Stromal cell of bone marrow (primary cell): ENCODE measurements at places on chromosomes 6 and 20.

DNA sequence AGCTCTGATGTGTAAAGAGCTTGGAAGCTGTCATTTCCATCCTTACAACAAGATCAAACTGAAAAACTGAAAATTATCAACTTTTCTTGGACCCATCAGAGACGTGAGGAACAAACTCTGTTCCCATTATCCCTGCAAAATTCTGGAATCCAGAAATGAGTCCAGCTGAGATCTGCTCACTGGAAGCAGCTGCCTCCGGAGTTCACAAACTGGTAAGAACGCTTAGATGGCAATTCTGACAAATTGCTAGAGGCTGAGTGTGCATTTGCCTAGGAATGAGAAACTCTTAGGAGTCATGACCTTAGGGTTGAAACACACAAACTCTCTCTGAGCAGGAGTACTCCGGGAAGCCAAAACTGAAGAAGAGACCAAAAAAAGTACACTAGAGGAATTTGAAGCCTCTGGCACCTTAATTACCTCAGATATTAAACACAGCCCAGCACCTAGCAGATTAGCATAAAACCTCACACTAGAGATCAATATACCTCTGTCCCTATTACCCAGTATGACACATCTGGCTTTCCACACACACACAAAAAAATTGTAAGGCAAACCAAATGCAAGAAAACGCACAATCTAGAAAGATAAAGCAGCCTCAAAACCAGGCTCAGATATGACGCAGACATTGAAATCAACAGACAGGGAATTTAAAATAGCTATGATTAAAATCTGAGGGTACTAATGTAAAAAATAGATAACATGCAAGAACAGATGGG is 233.5 kb upstream of the SGK1 start:
- peak; percentile 54 for DNase-seq

- DNase-seq, result no peak
Measured at GRCh38 chr6:90297115-90297866, 648 bp upstream of the BACH2 start.

- DNase-seq, result no peak
Measured at GRCh38 chr20:2093159-2093781, 8.4 kb upstream of the STK35 start.

- DNase-seq, result no peak
Measured at GRCh38 chr20:540391-541201, 3.0 kb downstream of the CSNK2A1 start.

DNA sequence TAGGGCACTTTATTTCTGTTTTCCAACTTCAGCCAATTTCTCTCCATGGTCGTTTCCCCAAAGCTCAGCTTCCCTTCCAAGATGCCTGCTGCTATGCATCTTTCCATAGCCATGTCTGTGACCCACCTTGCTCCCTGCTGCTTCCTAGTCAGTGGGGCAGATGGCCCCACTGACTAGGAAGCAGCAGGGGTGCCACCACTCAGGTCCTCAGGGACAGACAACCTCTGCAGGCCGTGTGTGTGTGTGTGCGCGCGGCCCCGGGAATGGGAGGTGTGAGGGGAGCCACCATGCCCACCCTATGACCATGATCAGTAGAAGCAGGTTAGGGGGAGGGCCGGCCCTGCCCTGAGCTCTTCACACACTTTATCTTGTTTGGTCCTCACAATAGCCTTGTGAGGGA is 2.7 kb upstream of the IP6K3 start:
- no peak for DNase-seq

DNA sequence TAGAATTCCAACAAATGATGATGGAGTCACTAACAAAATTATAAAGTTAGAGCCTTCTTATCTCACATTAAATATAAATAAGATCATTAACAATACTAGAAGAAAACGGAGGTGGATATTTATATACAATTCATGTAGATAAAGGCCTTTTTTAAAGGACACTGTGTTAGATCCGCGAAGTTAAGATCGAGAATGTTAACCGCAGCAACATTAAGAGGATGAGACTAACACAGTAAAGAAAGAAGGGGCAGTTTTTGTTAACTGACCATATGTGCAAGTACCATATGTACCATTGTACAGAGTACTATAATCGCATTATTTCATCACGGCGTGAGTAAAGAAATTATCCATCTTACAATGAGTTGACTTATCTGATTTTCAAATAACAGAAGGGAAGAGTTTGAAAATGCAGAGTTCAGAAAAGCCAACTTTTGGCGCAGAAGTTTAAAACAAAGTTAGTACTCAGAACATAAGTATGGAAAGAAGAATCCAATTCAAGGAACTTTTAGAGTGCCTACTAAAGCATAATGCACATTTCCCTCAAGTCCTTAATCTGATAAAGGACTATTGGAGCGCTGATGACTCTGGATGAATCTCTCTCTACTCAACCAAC is 1.4 kb downstream of the FBXL4 start:
- no peak for DNase-seq

DNA sequence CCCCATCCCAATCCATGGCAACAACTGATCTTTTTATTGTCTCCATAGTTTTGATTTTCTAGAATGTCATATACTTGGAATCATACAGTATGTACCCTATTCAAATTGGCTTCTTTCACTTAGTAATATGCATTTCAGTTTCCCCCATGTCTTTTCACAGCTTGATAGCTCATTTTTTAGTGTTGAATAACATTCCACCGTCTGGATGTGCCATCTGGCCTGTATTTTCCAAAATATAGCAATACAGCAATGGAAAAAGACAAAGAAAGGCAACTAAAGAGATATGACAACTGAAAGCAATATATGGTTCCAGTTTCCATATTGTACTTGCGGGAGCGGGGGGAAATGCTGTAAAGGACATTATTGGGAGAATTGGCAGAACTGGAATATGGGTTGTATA is 166.4 kb upstream of the NT5E start:
- no peak for DNase-seq

- peak; percentile 30 for DNase-seq
Measured at GRCh38 chr6:107600936-107601335, 111.0 kb downstream of the SOBP start.

- no peak for DNase-seq
Measured at GRCh38 chr20:26209171-26209941, 512.7 kb upstream of the ZNF337 start.

DNA sequence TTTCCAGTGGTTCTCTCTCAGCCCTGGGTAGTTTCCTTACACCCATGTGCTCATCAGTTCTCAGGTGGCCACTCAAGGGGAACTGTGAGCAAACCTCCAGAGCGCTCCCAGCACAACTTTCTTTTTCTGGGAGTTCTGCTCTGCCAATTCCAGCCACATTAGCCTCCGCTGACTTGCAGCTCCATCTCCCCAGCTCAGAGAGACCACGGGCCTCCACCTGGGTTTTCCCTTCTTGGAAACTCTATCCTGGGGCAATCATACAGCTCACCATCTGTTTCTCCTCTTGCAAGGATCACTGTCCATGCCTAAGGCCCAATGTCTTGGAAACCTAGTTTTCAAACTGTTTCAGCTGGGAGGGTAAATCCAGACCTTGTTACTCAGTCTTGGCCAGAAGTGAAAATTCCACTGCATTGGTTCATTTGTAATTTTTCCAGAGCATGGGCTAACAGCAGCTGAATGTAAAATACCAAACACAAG is 129.9 kb downstream of the EYA2 start:
- peak; percentile 39 for DNase-seq

- DNase-seq, result peak; percentile 50
Measured at GRCh38 chr6:106223300-106223930, 102.1 kb downstream of the ATG5 start.

GRCh38 chr20:40738976-40739375 is 49.9 kb upstream of the MAFB start:
- DNase-seq, result no peak

GRCh38 chr6:108203189-108204112 is 37.6 kb downstream of the NR2E1 start:
- DNase-seq, result no peak

- DNase-seq, result no peak
Measured at GRCh38 chr6:73231986-73232391, 6.7 kb upstream of the KHDC1L start.

GRCh38 chr20:4573564-4574355 is 147.9 kb upstream of the PRND start:
- DNase-seq, result peak; percentile 93

DNA sequence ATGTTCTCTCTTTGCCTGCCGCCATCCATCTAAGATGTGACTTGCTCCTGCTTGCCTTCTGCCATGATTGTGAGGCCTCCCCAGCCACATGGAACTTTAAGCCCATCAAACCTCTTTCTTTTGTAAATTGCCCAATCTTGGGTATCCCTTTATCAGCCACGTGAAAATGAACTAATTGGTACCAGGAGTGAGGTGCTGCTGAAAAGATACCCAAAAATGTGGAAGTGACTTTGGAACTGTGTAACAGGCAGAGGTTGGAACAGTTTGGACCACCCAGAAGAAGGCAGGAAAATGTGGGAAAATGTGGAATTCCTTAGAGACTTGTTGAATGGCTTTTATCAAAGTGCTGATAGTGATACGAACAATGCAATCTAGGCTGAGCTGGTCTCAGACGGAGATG is 694.9 kb downstream of the FRK start:
- no peak for DNase-seq

DNA sequence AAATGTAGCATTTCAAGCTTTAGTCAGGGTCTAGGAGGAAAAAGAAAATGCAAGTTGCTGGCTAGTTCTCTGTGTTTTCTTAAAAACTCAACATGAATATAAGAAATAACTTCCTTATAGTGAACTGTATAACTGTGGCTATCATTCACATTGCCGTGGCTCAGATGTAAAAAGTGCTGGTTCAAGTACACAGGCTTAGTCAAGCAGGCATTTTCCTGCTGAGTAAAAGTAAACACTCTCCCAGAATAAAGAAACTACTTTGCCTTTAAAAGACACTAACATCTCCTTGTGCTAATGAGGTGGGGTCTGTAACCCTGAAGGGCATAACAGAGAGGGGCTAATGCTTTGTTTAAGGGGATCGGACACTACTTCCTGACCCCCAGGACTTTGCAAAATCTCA is 3.3 kb downstream of the ATP5F1E start:
- no peak for DNase-seq

DNA sequence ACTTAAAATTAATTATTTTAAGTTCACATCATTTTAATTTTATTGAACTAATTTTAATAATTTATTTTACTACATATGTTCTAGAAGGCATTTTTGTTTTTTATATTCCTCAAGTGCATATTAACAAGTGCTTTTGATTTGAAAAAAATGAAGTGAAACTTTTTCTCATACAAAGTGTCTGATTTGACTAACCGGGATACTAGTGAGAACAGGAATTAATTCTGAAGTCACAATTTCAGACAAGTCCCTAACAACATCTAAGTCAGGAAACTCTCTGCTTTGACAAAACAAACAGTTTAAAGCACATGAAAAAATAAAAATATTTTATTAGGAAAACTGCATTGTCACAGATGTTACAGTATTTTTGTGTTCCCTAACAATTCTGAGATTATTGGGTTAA is 1166.3 kb upstream of the CITED2 start:
- no peak for DNase-seq

GRCh38 chr20:61387954-61388348 is 135.9 kb downstream of the CDH4 start:
- no peak for DNase-seq

GRCh38 chr6:72081871-72082270 is 195.5 kb downstream of the RIMS1 start:
- no peak for DNase-seq

DNA sequence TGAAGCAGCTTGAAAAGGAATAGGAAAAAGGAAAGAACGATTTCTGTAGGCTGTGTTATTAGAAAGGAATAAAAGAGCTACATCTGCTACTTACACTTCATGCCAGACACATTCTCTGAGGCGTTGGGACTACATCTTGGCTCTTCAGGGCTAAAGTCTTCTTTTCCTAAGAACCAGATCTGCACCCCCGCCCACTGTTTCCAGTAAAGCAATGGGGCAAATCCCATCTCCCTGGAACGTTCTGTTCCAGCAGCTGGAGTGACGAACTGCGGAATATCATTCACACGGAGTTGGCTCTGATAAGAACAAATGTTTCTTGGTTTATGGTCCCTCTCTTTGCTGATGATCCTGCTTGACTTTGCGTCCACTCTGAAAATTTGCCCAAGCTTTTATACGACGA is 26.9 kb downstream of the FAM50B start:
- no peak for DNase-seq

DNA sequence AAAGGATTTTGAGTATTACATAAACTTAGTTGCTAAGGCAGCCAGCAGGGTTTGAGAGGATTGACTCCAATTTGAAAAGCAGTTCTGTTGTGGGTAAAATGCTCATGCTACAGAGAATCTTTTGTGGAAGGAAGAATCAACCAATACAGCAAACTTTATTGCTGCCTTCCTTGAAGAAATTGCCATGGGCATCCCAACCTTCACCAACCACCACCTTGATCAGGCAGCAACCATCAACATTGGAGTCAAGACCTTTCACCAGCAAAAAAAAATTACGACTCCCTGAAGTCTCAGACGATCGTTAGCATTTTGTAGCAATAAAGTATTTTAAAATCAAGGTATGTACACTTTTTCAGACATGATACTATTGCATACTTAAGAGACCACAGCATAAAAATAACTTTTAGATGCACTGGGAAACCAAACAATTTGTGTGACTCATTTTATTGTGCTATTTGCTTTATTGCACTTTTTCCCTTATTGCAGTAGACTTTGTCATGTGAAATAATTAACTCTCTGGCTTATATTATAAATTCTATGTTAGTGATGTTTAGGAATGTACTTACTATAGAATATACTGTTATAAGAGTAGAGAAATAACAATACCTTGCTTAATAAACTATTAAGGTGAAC is 390.8 kb downstream of the CDKAL1 start:
- no peak for DNase-seq

DNA sequence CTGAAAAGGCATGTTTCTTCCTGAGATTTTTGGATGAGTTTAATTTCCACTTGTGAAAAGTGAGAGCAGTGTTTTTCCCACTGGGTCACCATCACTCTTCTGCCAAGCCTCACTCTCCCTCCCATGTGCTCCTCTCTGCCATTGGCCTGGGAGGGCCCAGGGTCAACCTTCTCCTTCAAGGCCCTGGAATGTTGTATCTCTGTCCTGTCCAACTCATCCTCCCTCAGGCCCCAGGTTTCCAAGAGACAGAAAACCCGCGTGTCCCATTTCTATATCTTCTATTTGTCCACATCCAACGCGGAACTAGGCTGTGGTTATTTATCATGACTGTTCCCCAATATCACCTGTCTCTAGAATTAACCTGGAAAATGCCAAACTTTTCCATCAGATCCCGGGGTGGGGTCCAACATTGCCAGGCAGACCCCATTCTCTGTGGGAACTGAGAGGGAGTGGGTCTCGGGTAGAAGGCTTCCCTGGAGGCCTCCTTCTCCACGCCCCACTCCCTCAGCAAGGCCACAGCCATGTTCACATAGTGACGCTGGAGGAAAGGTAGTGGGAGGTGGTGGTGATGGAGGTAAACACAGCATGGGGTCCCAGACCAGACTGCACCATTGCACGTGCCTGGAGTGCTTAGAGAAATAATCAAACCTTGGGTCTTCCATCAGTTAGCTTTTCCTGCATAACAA is 173.5 kb downstream of the SCP2D1 start:
- DNase-seq, result no peak
